ENCODE measurements at places on chromosomes 3 and 15. TPM values are rescaled to one million over a fixed set of nuclear protein-coding genes. Genes with fewer than 3 reads are reported as not detected.

- DNase-seq, result no peak
These were observed 12.4 kb downstream of the BMF start for GRCh38 chr15:40096094-40096891.

- DNase-seq, result no peak
These were observed 4.0 kb downstream of the BAHD1 start for GRCh38 chr15:40444736-40445135.

DNA sequence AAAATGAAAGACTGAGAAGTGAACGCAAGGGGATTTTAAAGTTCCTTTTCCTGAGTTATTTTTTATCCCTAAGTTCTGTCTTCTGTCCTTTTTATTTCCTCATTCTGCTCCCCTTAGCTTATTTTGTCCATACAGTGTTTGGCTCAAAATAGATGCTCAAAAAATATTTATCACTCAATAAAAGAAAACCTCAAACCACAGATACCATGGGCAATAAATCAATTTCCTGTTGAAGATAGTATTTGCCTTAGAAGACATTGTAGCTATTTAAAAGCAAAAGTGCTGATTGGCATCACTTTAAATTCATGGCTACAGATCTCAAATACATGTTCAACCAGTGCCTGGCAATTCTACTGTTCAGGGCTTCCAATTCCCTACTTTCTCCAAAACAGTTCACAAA lies 316.5 kb upstream of the ADAMTS9 start:
- no peak for DNase-seq

DNA sequence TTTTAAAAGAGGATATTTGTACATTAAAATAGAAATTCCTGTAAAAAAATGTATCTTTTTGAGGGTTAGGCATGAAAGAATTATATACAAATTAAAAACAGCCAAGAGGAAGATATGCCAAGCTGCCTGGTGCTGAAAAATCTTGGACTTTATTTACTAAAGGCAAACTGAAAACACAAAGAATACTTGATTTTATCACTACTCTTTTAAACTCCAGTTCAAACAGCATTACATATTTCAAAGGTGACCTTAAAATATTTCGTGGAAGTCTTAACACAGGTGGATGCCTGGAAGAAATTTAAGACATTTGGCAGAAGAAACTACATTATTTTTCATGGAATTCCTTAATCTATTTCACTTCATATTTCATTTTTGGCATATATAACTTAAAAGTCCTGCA lies 101.1 kb upstream of the SLC2A2 start:
- DNase-seq, result no peak

Gene NR2E3
- 0.70 TPM for total RNA-seq

Gene CLEC3B
- total RNA-seq, result 78.6 TPM

Gene SCN11A
- 0.05 TPM for total RNA-seq

Gene ELL3
- total RNA-seq, result 1.4 TPM

Gene P2RY12
- 0.94 TPM for total RNA-seq

Gene ANKRD63
- total RNA-seq, result 0.65 TPM
